ENCODE measurements at places on chromosomes 4 and X.

DNA sequence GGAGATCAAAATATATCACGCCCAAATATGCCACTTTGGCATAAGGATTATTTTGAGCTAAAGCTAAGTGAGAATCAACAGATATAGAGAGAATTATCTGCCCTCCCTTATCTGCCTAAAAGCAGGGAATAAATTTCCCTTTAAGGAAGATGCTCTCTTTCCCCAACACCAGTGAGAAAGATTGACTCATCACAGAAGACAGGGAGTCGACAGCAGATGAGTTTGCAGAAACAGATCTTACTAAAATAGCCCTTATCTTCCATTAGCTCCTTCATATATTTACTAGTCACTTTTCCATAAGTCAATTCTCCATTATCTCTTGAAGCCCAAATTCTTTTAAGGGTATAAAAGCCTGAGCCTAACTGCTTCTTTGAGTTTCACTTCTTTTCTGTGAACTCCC is 156.6 kb downstream of the CAMK2D start:
- DNase-seq: no peak

DNA sequence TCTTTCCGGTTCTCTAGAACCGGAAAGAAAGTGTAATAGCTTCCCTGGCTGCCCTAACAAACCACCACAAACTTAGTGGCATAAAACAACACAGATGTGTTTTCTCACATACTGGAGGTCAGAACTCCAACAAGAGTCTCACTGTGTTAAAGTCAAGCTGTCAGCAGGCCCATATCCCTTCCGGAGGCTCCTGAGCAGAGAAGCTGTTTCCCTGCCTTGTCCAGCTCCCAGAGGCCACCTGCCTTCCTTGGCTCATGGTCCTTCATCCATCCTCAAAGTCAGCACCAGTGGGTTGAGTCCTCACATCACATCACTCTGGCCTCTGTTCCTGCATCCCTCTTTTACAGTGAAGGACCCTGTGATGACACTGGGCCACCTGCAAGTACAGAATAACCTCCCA is 49.8 kb upstream of the HMX1 start:
- peak; percentile 80 for DNase-seq

DNA sequence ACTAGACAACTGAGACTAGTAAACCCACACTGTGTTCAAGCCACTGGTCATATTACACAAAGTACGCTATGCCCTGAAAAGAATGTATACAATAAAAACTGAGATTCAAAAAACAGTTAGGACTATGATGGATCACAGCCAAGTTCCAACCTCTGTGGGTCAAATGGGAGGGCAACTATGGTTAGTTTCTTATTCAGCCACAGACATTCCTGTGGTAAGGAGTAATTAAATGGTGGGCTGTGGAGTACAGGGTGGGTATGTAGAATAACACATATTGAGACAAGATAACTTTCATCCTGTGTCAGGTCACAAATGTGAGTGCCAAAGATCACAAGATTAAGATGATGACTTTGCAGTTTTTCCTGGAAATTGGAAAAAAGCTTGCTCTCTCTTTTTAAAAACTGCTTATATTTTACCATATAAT is 167.2 kb downstream of the NPNT start:
- DNase-seq: no peak

DNA sequence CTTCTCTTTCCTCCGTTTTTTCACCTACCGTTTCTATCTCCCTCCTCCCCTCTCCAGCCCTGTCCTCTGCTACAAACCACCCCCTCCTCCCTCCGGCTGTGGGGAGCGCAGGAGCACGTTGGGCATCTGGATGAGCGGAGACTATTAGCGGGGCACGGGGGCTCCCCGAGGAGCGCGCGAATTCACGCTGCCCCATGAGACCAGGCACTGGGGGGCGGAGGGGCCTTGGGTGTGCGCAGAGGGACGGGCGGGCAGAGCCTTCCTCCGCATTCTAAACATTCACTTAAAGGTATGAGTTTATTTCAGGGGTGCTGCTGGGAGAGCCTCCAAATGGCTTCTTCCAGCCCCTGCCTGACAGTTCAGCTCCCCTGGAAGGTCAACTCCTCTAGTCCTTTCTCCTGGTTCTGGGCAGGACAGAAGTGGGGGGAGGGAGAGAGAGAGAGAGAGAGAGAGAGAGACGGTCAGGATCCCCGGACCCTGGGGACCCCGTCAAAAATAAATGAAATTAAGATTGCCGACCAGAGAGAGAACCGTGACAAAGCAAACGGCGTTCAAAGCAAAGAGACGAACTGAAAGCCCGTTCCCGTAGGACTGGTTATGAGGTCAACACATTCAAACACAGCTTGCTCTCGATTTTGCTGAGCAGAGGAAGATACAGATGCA is 5.0 kb downstream of the SHOX start:
- no peak for DNase-seq

- no peak for DNase-seq
Measured at GRCh38 chr4:148054275-148054674, 322.4 kb downstream of the ARHGAP10 start.

GRCh38 chrX:54181202-54181953 is 1.7 kb downstream of the FAM120C start:
- DNase-seq: no peak

- DNase-seq: no peak
Measured at GRCh38 chrX:2500803-2501558, at the start of the genes DHRSX and ZBED1. Gene DHRSX, minus strand, starts transcription at chrX:2500976. Its CDS starts 51 bp downstream, at chrX:2500925. Gene ZBED1, minus strand, starts transcription at chrX:2500976. Its CDS starts 10,257 bp downstream, at chrX:2490719.

All from esophagus muscularis mucosa (tissue), 4 donors.